GM04503 (cell line): ENCODE measurements at places on chromosomes 1 and 21.

GRCh38 chr1:108097018-108097417 is 103.1 kb downstream of the SLC25A24 start:
- DNase-seq, result no peak

DNA sequence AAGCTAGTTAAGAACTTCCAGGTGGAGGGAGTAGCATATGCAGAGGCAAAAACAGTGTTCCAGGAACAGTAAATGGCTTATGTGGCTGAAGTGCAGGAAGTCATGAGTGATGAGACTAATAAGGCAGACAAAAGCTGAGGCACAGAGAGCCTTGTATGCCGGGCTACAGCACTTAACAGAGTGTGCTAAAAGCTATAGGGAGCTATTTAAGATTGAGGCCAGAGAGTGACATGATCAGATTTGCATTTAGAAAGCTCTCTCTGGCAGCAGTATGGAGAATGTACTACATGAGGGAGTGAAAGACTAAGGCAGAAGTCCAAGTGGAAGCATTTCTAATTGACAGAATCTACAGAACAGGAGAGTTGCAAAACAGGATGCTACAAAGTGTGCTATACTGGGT is 38.6 kb downstream of the WASF2 start:
- DNase-seq, result no peak

- peak; percentile 28 for DNase-seq
These were observed 205.4 kb downstream of the NFIA start for GRCh38 chr1:61287734-61288133.

GRCh38 chr21:38525454-38525853 is 27.2 kb upstream of the ERG start:
- DNase-seq, result no peak

GRCh38 chr1:32895325-32896215 is 5.6 kb downstream of the TMEM54 start:
- no peak for DNase-seq

DNA sequence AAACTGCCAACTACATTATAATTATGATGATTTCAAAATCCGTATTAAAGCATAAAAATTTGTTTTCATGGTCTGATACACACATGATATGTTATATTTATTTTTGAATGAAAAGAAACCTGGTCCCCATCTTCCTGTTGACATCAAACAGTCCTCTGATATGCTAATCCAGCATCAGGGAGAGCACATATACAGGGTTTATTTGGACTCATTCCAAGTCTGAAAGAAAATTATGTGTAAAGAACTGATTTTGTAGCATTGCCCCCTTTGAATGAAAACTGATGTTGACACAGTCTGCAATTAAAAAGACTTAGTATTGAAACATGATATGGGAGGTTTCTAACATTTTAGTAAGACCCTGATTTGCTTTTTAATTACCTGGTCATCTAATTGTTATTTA is 119.4 kb downstream of the NEK7 start:
- DNase-seq, result no peak

DNA sequence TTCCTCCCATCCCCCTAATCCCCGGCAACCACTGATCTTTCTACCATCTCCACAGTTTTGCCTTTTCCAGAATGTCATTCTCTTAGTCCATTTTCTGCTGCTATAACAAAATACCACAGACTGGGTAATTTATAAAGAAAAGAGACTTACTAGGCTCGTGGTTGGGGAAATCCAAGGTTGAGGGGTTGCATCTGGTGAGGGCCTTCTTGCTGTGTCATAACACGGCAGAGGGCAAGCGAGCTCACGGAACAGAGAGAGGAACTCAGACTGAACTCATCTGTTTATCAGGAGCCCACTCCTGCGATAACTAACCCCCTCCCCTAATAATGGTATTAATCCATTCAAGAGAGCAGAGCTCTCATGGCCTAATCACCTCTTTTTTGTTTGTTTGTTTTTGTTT is 52.0 kb downstream of the RUNX3 start:
- no peak for DNase-seq

DNA sequence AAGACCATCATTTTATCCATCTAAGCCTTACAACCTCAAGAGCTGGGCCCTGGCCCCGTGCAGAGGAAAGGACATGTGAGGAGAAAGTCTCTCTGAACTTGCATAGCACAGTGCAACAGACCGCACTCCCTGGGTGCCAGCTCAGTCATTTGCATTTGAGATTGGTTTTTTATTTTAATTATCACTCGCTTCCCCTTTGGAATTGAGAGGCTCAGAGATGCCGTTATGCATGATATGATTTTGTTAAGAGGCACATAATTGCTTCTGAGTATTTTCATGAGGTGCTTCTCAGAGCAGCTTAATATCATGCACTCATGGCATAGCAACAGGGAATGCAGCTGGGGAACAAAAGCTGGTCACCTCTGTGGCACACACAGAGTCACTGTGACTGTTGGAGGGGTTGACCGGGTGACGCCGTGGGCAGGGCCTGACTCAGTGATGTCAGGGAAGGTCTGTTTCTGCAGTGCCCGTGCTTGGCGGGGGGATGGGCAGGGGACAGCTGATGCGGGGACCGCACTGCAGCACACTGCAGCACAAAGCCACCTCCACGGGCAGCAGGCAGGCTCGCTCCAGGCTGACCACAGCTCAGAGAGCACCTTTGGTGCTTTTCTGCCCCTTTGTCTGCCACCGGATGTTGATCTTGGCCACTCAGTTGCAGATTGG is 43.2 kb upstream of the VAMP3 start:
- no peak for DNase-seq

- no peak for DNase-seq
These were observed 134.4 kb downstream of the TGFB2 start for GRCh38 chr1:218479436-218480115.

DNA sequence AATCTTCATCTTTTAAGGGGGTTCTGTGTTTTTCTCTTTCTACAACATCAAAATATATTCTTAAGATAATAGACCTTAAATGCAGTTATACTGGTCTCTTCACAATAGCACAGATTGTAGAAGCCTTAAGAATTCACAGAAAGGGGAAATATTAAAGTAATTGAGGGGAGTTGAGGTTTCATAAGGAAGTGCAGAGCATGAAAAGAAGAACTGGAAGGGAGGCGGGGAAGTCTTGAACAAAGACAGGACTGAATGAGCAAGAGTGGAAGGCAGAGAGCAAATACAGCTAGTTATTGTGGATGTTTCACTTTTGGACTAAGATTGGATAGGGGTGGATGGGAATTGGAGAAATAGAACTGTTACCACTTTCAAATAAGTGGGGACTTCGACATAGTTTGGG is 67.7 kb downstream of the PTGER3 start:
- no peak for DNase-seq

GRCh38 chr1:11648039-11648438 is 6.2 kb downstream of the FBXO2 start:
- DNase-seq, result no peak

- DNase-seq, result no peak
These were observed 453 bp downstream of the PABPC4 start for GRCh38 chr1:39576016-39576657.

DNA sequence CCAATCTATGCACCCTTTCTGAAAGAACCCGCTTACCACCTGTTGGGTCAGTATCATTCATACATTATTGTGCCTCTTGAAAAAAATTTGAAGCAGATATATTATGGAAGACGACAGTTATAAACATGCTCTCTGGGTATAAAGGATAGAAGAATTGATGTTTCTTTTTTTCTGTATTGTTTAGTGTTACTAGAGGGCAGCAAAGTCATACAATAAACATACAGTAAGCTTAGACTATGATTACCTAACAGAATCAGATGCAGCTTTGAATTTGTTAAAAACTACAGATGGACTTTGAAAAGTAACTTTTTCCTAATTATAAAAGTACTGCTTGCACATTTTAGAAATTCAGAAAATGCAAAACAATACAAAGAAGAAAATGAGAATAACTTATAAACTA is 11.1 kb upstream of the PAXBP1 start:
- DNase-seq, result no peak

GRCh38 chr1:88979749-88980116 is 12.7 kb downstream of the KYAT3 start:
- no peak for DNase-seq

DNA sequence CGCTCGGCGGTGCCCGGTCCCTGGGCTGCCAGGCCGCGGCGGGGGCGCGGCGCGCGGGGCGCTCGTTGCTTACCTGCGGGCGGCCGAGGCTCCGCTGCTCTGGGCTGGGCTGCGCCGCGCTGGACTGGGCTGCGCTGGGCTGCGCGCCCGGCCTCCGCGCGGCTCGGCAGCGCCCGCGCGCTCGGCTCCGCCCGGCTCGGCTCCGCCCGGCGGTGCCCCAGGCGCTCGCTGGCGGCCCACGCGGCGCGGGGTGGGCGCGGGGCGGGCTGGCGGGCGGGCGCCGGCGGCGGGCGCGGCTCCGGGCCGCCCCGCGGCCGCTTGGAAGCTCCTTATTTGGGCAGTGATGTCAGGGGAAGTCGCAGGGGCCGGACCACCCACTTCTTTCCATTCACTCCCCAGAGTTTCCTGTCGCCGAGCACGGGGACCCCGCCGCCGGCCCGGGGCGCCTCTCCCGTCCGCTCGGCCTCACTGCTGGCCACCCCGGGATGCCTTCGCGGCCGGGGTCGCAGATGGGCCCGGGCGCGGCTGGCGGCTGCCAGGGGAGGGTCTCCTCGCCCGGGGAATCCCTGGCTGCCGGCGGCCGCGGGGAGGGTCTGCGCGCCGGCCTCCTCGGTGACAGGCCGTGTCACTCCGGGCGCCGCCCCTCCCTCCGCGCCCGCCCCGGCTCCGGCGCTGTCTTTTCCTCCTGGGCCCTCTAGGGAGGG is 177.7 kb upstream of the EDN2 start:
- DNase-seq, result no peak

DNA sequence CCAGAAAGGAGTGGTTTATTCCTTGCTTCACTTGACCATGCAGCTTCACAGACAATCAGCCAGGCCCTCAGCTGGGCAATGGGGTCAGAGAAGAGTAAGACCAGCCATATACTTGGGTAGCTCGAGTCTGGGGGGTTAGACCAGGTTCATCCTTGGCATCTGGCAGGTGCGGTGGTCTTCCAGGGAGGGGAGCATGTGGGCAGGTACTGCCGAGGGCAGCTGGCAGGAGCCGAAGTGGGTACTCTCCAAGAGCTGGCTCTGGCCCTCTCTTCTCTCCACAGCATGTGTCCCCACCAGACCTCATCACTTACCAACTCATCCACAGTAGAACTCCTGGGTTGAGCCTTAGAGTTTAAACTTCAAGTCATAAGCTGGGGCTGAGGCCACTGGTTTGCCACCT is 156.8 kb downstream of the FOXD2 start:
- no peak for DNase-seq

DNA sequence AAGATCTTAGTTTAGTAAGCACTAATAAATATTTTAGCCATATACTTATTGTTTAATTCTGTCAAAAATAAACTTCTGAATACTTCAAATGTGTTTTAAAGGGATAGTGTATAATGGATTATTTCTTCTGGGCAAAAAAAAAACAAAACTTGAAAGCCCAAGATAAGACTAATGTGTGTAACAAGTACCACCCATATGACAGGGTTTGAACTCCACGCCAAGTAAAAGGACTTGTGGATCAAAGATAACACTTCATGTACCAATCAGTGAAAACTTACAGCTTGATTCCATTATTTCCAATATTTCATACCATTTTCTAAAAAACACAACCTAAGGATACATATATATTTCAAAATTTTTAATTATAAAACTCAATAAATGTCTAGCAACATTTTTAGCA is 59.5 kb downstream of the DENND1B start:
- DNase-seq, result no peak

GRCh38 chr1:6473974-6474814 is 8.2 kb upstream of the TNFRSF25 start:
- no peak for DNase-seq

GRCh38 chr1:24555591-24556413 is at the start of gene NCMAP:
Gene NCMAP (plus strand): TSS chr1:24556087. CDS start chr1:24595431, 39,344 bp downstream.
- DNase-seq, result no peak

GRCh38 chr1:63033211-63033610 is 249.3 kb downstream of the ATG4C start:
- DNase-seq, result no peak

- DNase-seq, result no peak
These were observed 41.9 kb upstream of the TNFRSF1B start for GRCh38 chr1:12124693-12125421.

DNA sequence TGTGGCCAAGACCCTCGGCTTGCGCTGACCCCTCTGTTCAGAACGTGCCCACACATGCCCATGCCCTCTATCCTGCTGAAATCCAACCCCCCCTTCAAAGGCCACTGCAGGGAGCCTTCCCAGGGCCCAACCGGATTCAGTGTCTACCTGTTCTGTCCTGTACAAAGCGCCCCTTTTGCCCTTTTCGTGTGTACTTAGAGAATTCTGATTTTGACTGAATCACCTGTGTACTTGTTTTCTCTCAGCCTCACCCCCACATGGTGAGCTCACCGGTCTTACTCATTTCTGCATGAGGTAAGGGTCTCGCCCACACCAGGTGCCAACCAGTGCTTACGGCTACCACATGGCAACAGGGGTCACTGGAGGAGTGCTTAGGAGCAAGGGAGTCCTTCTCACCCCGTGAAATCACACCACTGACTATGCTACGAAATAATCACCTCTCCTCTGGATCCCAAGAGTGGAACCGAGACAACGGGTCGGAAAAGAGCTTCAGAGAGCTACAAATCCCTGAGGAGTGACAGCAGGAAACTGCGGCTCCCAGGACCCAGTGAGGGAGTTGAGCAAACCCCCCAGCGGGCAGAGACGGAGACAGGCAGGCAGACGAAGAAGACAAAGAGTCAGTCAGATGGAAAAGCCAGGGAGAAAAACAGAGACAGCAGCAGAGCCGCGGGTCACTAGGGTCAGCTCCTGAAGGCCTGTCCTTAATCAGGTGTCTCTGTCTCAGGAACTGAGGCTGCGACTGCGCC is 2.1 kb upstream of the S100A2 start:
- DNase-seq, result no peak

GRCh38 chr21:43276811-43277210 is 108.0 kb downstream of the CRYAA start:
- DNase-seq, result no peak

- no peak for DNase-seq
These were observed 23.6 kb downstream of the OPTC start for GRCh38 chr1:203517426-203518110.

GRCh38 chr1:24098943-24099638 is 12.8 kb downstream of the MYOM3 start:
- DNase-seq, result no peak

- DNase-seq, result no peak
These were observed 23.8 kb downstream of the SEC16B start for GRCh38 chr1:177945943-177946650.

DNA sequence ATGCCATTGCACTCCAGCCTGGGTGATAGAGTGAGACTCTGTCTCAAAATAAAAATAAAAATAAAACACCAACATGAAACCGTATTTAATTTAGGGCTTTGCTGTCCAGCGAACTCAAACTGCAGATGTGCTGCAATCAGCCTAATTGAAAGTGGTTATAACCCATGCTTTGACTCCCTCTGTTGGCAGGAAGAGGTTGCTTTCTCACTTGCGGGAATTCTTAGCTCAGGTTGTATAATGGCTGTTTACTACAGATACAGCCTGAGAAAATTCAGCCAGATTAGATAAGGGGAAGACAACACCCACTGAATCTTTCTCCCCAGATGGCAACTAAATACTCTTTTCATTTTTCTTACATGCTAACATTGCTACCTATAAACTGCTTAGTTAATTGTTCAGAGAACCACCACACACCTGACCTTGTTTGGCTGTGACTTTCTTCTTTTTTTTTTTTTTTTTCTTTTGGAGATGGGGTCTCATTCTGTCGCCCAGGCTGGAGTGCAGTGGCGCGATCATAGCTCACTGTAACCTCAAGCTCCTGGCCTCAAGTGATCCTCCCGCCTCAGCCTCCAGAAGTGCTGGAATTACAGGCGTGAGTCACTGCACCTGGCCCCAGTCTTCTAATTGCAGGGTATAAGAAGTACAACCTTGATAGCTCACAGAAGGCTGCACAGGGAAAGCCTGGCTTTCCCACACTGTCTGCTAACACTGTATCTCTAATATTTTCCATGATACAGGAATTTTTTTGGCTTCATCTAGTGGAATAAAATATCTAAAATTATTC is 34.6 kb downstream of the DNTTIP2 start:
- DNase-seq, result no peak
